Gastrocnemius medialis (tissue), 4 donors: ENCODE measurements at places on chromosomes 3 and 15. TPM values are rescaled to one million over a fixed set of nuclear protein-coding genes. Genes with fewer than 3 reads are reported as not detected.

Gene ECE2
- not detected for total RNA-seq

- DNase-seq, result peak; percentile 45
Measured at GRCh38 chr15:57607570-57608000, 15.9 kb downstream of the MYZAP start.

Gene IGSF10
- total RNA-seq, result 0.82 TPM

DNA sequence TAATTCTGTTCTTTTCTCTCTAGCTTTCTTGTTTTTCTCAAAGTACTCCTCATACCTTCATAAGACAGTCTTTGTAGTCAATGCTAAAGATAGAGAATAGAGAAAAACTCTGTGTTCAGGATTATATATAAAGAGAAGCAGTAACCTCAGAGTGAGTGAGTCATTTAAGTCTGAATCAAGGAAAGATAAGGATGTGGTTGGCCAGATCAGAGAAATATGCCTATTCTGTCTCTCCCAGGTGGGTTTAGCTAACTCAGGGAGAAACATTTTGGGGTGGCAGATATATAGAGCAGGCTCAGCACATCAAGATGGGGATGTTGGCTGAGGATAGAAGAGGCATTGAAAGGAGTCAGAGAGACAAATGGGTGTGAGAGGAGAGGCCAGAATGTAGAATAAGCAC, 31.4 kb downstream of the GTF2E1 start:
- no peak for DNase-seq

- no peak for DNase-seq
Measured at GRCh38 chr15:58697220-58697619, 52.3 kb downstream of the ADAM10 start.

DNA sequence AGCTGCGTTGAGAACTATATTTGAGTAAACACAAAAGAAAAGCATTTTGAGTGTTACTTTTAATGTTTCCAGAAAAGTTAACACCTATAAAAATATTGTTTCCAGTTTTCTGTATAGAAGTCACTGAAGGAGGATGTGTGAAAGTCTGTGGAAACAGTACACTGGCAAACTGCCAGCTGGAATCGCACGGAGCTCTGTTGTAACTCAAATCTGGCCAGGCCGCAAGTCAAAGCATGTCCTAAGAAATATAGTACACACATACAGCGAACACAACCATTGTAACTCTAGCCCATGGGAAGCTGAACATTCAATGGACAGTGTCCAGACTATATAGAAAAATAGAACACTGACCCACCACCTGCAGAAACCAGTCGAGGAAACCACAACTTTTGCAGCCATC, 657.2 kb downstream of the FHIT start:
- peak; percentile 60 for DNase-seq

GRCh38 chr3:50171540-50172301, 16.6 kb downstream of the SEMA3F start:
- peak; percentile 31 for DNase-seq

Gene COLQ
- total RNA-seq, result 2.8 TPM

DNA sequence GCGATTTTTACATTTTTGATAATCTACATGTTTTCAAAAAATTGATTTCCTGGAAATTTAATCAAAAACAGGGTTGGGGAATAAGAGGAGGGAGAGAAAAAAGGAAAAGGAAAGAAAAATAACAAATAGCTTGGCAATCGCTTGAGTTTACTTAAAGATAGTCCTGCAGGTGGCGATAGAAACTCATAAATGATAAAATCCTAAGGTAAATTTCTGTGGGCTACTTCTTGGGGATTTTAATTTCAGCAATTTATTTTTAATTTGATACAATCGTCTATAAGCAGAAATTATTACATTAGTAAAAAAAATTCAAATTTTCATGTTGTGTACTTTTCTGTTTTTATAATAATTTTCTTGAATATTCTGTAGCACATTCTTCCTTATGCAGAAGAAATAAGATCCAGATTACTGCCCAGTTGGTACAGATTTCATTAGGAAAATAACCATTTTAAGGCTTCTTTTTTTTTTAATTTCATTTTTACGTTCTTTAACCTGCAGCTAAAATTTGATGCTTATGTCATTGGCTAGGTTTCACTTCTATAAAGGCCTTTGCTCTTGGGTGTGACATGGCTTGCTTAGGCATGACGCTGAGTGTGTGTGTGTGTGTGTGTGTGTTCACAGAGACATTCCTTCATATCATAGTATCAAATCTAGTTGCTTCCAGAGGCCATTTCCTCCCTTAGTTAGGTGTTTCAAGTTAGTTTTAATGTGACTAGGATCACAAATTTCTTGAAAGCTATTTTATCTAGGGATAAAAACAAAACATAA, 181.8 kb downstream of the MCTP2 start:
- no peak for DNase-seq

Gene KLHL25
- total RNA-seq, result 6.8 TPM

GRCh38 chr3:159685801-159686200, 302.8 kb upstream of the IL12A start:
- no peak for DNase-seq

- DNase-seq, result no peak
Measured at GRCh38 chr15:92843326-92843725, 56.8 kb upstream of the CHD2 start.

Gene KCTD6
- total RNA-seq, result 5.8 TPM

Gene TTC23
- 9.3 TPM for total RNA-seq

Gene PHLDB2
- total RNA-seq, result 3.2 TPM

- DNase-seq, result peak; percentile 57
Measured at GRCh38 chr3:157136647-157137387, 23.1 kb downstream of the CCNL1 start.

DNA sequence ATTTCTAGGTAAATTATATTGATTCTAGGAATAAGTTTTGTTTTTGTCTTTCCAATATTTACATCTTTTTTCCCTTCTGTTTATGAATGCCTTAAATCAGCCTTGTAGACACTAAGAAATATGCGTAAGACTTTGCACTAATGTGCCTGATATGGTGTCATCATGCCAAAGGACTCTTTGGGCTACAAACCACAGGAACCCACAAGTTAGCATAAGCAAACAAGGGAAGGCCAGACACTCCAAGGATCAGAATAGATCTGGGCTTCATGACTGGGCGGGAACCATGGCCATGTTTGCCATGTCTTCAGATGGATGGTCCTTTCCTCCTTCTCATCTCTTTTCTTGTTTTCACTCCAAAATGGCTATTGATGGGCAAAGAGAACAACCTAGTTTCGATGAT, 242.2 kb upstream of the CHRNA7 start:
- no peak for DNase-seq

Gene CELSR3
- total RNA-seq, result not detected

DNA sequence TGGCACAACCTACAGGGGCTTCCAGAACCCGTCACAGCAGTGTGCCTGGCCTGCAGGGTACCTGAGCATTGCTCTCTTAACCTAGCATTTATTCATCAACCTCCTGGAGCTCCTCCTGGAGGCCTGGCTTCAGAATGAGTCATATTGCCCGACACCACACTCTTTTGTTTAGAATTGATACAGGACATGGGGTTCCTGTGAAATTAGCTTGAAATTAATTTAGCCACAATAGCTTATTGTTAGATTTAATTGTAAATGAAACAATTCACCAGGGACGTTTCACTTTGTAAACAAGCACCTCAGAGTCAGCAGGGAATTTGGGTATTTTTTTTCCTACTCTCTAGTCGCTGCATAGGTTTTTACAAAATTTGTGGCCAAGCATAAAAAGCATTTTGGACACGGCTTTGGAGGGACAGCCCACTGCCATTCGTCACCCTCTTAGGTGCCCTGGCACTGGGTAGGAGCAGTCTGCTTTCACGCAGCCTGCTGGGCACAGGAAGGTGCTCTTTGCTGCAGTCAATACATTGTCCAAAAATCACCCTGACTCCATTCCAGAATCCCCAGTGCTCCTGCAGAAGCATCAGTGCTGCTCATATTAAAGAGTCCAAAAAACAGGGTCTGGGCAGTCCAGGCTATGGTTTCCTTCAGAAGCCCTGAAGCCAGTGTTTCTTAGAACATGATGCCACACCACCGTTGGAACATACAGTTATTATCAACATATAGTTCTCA, 60.8 kb upstream of the MEF2A start:
- no peak for DNase-seq

DNA sequence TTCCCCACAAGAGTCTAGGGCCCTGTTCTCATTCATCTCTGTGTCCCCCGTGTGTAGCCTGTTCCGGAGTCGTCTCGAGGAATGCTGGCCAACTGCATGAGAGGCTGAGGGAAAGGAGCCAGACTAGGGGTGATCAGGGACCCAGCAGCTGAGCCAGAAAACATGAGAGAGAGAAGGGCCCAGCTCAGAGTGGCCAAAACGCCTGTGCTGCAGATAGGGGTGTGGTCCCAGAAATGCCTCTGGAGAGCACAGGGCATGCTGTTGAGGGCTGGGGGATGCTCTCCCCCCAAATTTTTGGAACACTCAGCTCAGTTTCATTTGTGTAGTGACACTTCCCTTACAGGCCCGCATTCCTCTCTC, 14.1 kb downstream of the CYP1A2 start:
- no peak for DNase-seq

GRCh38 chr3:32303977-32304881, 65.7 kb downstream of the CMTM8 start:
- DNase-seq, result no peak

Gene SKOR1
- 0.13 TPM for total RNA-seq

GRCh38 chr3:195899701-195900435, 8.5 kb downstream of the TNK2 start:
- peak; percentile 24 for DNase-seq

DNA sequence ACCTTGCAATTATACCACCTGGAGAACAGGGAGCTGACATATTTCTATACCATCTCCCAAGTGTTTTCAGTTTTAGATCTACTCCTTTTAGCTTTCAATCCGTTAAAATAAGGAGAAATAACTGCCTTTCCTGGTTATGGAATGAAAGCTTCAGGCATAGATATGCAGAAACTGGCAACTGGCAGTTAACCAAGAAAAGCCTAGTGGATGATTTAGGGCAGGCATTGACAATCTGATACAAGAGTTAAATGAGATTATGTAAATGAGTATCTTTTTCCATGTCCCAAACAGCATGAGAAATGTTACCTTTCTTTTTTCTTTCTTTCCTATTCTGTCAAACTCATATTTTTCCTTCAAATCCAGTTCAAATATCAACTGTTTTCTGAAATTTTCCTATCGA, 689.1 kb upstream of the DPPA4 start:
- no peak for DNase-seq

Gene TMEM207
- total RNA-seq, result not detected

Gene GNB4
- total RNA-seq, result 3.7 TPM

Gene YEATS2
- 5.7 TPM for total RNA-seq

Gene TAGLN3
- not detected for total RNA-seq

DNA sequence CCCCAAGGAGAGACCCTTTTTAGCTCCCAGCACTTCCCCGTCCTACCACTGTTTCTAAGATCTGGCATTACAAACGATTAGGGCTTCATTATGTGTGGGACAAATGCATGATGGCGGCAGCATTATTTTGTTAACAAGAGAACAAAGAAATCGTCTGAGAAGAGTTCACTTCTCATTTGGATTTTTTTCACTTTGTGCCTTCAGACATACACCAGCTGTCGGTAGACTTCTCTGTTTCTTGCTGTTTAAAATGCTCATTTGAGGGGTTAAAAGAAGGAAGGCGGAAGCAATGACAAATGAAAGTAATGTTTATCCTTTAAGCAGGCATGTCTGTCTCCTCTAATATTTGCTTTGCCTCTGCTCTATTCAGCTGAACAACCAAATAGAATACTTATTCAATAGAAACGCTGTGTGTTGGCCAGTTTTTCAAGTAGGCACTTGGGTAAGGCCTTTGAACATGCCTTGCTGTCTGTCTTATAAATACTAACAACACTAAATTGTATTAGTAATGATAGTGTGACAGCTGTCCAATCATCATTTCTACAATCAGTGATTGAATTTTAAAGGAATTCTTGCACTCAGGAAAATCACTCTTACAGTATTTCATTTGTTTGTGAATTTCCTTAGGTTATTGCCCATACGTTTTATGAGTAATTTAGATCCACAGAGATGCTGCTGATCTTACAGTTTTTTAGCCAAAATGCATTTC, 382.4 kb downstream of the IL5RA start:
- DNase-seq, result no peak
